Epithelial cell of esophagus (primary cell): ENCODE measurements at places on chromosomes 4 and X.

GRCh38 chrX:139691493-139691842 is 16.5 kb downstream of the MCF2 start:
- DNase-seq = peak; percentile 4

GRCh38 chrX:94058728-94059382 is 384.8 kb downstream of the FAM133A start:
- peak; percentile 16 for DNase-seq

- no peak for DNase-seq
Measured at GRCh38 chr4:88398381-88398780, 19.7 kb downstream of the HERC6 start.

DNA sequence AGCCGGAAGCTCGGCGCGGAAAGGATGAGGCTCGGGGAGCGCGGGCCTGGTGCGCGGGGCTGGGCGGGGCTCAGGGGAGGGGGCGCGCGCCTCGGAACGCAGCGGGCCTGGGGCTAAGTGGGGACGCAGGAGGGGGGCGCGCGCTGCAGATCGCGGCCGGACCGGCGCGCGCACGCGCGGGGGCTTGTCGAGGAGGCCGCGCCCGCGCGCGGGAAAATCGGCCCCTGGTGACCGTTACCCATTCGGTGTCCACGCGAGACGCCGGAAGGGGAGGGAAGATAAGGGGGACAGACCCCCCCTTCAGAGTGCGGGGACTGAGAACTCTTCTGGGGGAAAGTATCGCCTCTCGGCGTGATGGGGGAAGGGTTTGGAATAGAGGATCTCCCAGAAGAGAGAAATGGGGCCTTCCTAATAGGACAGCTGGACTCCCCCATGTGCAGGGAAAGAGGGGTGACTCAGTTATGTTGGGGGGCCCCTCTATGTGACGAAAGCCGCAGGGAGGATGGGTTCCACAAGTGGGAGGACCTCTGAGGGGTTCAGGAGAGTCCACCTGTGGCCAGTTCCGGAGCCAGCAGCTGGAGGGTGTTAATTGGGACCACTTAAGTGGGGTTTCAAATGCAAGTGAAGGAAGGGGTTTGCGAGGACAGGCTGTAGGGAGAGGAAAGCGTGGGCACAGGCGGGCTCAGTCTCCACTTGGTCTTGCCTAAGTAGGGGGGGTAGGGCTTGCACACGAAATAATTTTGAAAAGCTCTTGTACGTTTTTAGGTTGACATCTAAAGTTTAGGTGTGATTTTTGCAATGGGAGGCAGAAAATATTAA is 584 bp downstream of the SUV39H1 start:
- DNase-seq = no peak

DNA sequence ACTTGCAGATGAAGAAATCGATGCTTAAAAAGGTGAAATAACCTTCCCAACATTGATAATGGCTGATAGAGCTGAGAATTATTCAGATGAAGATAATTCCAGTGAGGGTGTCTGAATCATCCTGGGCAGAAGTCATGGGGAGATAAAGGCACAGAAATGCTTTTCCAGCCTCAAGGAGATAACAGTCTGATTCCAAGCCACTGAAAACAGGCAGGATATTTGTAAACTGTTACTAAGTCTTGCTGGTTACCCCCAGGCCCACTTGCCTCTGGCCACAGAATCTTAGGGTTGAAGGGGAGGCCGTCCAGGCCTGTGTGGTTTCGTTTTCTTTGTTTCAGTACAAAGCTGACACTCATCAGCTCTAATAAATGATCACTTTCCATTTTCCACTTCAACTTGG is 158.5 kb downstream of the SH3KBP1 start:
- no peak for DNase-seq

GRCh38 chr4:61671599-61671998 is 471.5 kb downstream of the ADGRL3 start:
- no peak for DNase-seq

DNA sequence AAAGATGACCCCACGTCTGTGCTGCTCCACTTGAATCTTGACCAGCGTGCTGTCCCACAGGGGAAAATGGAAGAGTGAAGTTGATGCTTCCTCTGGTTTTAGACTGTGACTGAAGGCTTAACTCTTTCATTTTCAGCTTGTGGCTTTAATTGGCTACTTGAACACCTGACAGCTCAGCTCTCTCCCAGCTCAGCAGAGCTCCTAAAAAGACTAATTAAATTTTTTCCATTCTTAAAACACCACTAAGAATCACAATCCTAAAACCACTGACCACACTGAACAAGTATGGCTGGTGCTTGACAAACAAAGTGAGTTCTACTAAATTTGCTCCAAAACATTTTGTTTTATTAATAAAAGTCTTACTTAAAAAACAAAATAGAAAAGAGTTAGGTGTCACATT is 71.7 kb downstream of the SRPX start:
- DNase-seq = no peak

DNA sequence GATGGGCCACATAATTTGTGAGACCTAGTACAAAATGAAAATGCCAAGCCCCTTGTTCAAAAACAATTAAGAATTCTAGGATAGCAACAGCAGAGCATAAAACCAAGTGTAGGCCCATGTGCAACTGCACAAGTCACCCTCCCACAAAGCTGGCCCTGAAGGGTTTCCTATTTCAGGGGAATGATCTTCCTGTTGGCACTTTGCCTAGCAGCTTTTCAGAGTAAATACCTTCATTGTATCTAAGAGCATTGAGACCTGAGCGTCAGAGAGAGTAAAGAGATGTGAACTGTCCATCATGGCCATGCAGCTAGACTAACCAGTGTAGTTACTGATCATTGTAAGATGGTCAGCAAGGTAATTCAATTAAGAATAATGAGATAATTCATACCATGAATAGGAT is 113.6 kb downstream of the CNKSR2 start:
- peak; percentile 71 for DNase-seq

GRCh38 chr4:168291242-168291641 is 27.3 kb downstream of the DDX60 start:
- DNase-seq = no peak

DNA sequence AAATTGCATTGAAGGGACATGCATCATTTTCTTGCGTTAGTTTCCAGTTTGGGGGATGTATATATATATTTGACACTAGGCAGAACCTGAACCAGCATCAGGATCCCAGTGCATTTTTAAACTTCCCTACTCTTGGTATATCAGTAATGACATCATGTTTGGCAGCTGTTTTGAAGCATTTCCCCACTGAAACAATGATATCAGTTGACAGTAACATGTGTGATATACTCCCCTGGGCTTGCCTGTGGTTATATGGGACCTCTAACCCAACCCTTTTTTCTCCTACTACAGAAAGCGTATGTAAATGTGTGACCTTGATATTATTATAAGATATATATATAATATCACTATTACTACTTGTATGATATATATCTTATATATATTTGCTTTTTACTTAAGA is 225.9 kb upstream of the CASK start:
- DNase-seq = no peak

DNA sequence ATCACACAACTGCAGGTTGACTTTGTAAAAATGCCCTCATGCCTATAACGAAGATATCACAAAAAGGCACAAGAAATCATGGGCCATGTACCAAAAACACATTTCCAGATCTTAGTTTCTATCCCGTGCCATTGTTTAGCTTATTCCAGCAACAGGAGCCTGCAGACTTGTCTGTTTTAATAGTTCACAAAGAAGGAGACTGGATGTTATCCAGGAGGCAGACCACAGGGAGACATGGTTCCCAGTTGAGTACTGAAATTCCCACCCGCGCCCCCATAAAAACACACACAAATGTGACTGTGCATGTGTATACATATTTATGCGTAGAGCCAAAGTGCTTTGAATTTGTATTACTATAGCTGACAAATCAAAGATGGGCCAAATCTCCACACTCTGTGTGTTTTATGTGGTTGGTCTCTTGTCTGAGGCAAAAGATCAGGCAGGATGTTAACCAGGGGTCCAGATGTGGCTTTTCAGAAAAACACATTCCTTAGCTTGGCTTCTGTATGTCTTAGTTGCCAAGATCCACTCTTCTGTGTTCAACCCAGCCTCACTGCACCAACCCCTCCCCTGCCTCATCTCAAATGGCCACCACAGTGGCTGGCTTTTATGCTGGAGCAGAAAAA is 469.2 kb upstream of the DIPK2B start:
- DNase-seq = no peak

GRCh38 chr4:184695178-184695896 is 38.6 kb downstream of the CENPU start:
- DNase-seq = peak; percentile 92

GRCh38 chr4:184900184-184900583 is 74.4 kb upstream of the ACSL1 start:
- no peak for DNase-seq

DNA sequence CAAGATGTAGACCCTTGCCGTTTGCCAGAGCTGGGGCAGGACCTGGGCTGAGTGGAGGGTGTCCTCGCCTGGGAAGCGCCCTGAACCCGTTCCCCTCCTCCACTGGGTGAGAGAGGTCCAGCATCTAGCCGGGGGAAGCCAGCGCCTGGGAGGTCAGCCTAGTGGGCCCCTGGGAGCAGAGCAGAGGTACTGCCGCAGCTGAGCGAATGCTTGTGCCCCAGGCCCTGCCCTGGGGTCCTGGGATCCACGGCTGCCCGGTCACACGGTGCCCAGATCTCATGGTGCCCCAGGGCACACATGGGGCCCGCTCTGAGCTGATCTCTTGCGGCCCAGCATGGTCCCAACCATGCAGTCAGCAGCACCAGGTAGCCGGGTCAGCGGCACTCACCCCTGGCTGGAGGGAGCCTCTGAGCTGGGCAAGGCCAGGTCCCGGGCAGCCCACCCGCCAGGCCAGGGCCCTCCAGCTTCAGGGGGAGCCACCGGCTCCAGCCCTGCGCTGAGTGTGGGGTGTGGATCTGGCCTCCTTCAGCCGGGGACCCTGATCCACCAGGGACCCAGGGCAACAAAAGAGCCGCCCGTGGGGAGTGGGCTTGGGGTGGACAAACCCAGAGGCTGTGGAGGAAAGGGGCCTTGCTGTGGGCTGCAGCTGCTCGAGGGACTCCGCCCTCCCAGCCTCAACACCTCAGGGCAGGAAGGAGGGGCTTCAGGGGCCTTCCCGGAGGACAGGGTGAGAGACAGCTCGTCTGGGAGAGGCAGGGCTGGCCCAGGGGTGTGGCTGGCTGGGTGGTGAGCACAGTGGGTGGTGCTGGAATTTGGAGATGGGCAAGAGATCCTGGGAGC is 4.1 kb upstream of the CPLX1 start:
- DNase-seq = no peak

- peak; percentile 92 for DNase-seq
Measured at GRCh38 chr4:164440199-164440598, 313.7 kb upstream of the SMIM31 start.

DNA sequence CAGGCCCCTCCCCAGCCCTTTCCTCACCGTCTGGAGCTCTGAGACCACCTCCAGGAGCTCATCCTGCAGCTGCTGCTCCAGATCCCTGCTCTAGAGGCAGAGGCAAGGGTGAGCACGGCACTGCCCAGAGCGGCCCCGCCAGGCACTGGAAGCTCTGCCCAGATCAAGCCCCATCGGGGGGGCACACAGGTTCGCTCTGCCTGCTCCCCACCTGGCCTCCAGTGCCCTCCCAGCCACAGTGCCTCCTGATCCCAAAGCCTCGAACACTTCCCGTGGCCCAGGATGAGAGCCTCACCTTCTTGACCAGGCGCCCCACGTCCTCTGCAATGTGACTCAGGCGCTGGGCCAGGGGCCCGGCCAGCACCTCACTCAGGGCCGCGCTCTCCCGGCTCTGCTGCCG is 5.0 kb downstream of the ARHGAP4 start:
- no peak for DNase-seq

- peak; percentile 20 for DNase-seq
Measured at GRCh38 chrX:135984256-135984655, 979 bp upstream of the SLC9A6 start.

DNA sequence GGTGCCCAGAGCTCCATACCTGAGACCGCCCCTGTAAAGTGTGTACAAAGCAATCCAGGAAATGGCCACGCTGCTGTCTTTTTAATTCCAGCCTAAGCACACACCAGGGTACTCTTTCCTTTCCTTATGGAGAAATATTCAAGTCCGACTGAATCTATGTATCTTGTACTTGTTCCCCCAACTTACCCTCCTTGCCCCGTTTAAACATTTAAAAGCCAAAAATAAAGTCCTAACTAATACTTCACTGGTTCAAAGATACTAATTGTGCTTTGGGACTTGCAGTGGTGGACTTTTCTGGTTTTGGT is 731 bp upstream of the AMMECR1 start:
- peak; percentile 30 for DNase-seq

- no peak for DNase-seq
Measured at GRCh38 chrX:110041980-110042379, 39.1 kb downstream of the TMEM164 start.

DNA sequence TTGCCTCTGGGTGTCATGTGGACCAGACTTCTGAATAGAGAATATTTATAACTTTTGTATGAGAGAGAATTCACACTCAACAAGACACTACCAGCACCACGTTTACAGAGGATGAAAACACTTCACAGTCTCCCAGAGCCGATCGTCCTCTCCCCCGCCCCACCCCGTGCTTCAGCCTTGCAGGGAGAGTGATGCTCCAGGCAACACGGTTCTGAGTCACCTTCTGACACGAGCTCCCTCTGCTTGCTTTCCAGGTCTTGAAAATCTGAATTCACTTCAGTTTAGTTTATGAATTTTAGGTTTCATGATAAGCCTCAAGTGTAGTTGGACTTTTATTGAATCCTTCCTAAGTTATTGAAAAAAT is 59.8 kb downstream of the CPLX1 start:
- peak; percentile 88 for DNase-seq

DNA sequence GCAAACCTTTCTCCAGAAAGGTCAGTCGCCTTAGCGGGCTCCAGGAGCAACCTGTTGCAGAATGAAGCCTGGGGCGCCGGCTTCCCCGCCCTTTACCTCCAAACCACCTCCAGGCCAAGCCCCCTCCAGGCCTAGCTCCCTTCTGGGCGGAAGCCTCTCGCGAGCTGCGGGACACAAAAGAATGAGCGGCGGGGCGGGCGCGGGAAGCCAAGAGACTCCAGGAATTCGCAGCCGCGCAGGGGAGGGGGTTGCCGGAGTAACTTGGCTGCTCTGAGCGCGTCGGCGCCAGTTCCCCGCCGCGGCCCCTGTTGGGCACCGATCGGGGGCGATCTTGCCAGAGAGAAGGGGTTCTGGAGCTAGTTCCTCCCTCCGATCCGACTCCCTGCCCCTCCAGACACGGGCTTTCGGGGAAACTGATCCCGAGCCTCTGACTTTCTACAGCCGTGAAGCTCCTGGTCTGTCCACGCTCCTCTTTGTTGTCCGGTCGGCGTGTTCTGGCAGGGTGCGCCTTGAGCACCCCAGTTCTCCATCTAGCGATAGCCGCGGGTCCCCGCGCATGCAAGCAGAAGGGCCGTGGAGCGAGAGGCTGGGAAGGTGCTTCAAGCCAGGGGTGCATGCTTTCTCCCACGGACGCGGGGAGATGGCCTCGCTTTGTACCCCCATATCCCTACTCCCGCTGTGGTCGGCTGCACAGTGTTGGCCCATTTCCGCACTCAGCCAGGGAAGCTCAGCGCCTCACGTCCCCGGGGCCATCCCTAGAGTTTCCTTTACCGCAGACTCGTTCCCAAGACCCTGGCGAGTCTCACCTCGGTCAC is 1.2 kb downstream of the PROM1 start:
- DNase-seq = no peak

GRCh38 chrX:8867406-8867805 is 66.2 kb upstream of the FAM9A start:
- no peak for DNase-seq

GRCh38 chrX:72539822-72540221 is 32.8 kb downstream of the HDAC8 start:
- no peak for DNase-seq
